Hindlimb muscle (tissue), 1 donor: ENCODE measurements at places on chromosomes 16 and 17. TPM values are rescaled to one million over a fixed set of nuclear protein-coding genes. Genes with fewer than 3 reads are reported as not detected.

- DNase-seq = no peak
Measured at GRCh38 chr16:81907681-81908080, 103.6 kb downstream of the SDR42E1 start.

- DNase-seq = no peak
Measured at GRCh38 chr16:49986351-49987124, 38.5 kb upstream of the CNEP1R1 start.

P2RX5 gene
- 31.8 TPM for polyA plus RNA-seq

DNA sequence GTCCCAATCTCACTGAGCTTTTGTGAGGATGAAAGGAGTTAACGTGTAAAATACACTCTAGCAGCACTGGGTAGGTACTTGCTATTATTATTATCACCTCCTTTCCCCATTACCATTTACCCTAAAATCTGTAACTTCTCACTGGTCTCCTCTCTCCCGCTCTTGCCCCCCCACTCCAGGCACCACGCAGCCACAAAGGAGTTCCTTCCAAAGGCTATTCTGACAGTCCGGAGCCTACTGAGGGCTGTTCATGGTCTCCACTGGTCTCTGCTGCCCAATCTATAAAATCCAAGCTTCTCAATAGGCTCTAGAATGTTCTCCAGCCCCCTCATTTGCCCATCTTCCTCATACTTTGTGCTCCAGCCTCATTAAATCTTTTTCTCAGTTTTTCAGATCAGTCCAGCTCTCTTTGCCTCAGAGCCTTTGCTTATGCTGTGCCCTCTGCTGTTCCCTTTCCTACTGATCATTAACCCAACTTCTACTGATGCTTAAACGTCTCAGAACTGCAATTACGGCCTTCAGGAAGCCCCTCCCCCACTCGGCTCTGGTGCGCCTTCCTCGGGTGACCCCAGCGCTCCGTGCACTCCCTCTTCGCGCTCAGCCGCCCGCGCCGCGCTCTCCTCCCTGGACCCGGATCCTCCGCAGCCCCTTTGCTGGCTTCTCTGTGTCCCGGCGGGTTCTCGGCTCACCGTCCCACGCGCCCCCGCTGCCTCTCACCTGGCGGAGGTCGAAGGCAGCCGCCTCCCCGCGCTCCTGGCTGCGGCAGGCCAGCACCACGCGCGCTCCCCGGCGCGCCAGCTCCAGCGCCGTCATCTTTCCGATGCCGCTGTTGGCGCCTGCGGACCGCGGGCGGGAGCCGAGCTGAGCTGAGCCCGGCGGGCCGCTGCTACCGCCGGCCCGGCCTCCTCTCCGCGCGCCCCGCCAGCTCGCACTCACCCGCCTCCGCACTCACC, 737 bp downstream of the DHRS13 start:
- DNase-seq = peak; percentile 67

WNT3 gene
- 2.7 TPM for polyA plus RNA-seq

DNA sequence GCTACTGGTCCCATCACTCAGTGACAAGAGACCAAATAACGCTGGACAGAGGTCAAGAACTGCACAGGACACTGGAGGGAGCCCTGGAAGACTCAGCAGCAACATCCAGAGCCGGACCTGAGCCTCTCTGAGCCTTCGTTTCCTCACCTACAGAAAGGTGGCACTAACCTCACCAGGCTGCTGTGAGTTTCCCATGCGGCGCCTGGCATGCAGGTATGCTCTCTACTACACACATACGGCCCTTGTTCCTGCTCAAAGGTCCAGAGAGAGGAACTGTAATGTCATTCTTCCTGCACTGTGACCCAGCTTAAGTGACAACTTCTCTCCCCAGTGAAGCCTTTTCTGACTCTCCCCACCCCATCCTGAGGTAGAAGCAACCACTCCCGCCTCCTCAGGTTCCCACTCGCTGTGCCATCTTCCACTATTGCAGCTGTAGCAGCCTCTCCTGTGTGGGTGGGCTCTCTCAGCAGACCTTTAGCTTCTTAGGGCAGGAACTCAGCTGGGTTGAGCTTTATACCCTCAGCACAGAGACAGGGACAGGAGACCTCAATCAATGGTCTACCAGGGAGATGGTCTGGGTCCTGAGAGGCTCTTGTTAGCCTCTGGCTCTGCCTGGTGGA, 43.9 kb upstream of the SREBF1 start:
- no peak for DNase-seq

GRCh38 chr17:48215583-48216139, 108.1 kb downstream of the SNX11 start:
- DNase-seq = no peak

DNA sequence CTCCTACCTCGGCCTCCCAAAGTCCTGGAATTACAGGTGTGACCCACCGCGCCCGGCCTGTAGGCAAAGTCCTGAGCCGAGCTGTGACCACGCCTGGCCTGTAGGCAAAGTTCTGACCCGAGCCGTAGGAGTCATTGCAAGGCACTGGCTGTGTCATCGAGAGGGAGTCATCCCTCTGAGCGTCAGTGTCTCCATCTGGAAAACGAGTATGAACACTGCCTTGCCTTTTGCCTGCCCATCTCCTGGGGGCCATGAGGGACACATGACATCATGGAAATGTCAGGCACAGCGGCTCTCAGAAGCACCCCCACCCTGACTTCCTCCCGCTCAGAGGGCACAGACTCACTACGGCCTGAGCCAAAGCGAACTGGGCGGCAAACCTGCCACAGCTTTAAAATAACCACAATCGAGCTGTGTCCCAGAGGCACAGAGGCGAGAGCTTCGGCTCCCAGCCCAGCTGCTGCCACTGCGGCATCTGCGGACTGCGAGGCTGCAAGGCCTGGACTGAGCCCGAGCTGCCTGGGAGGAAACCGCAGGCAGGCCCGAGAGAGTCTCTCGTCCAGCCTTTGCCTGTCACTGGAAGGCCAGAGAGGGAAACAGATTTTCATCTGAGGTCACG, 50.8 kb downstream of the RPH3AL start:
- peak; percentile 59 for DNase-seq

MYL11 gene
- 9,565 TPM for polyA plus RNA-seq

DNA sequence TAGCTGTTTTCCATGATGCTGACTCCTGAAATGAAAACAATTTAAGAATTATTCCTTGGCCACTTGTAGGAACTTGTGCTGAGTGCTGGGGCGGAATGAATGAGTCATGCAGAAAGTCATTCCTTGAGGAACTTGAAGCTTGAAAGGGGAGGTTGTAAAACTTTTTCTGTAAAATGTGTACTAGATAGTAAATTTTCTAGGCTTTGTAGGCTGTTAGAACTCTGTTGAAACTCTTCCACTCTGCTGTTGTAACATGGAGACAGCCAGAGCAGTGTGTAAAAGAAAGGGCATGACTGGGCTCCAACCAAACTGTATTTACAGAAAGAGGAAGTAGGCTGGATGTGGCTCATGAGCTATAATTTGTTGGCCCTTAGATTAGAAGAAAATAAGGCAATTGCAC, 46.1 kb downstream of the ABCA8 start:
- DNase-seq = peak; percentile 81

DNA sequence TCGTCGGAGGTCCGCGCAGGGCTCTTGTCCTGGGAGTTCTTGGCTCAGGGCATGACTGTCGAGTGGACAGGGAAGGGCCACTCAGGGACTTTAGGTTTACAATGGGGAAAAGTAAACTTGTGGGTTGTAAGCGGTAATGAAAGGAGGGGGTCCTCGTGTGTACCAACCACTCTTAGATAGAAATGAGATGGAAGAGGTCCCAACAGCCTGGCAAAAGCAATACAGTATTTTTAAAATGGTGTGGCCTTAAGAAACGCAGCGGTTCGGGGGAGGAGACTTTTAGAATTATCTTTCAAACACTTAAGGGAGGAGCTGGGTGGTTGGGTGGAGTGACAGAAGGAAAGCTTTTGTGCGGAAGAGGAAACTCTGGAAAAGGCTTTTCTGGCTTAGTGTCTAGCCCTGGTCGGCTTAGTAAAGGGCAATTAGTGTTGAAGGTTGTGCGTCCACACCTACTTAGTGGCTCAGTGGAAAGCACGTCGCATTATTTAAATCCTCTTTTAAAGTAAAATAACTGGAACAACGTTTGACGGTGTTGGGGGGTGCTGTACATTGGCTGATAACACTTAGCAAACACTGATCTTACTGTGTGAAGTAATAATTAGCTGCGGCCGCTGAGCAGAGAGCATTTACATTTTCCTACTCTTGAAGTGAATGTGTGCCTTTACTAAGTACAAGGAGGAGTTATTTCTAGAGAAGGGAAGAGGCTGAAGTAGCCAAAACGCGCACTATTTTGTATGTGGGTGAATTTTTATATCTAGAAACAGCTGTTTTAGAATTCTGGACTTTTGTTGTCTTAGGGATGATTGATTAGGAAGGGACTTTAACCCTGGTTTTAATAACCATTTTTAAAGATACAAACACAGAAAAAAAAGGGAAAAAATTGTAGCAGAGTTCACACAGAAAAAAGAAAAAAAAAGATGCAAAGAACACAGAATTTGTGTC, 1.0 kb downstream of the WSB1 start:
- peak; percentile 90 for DNase-seq

TBC1D3 gene
- 0.34 TPM for polyA plus RNA-seq

DNA sequence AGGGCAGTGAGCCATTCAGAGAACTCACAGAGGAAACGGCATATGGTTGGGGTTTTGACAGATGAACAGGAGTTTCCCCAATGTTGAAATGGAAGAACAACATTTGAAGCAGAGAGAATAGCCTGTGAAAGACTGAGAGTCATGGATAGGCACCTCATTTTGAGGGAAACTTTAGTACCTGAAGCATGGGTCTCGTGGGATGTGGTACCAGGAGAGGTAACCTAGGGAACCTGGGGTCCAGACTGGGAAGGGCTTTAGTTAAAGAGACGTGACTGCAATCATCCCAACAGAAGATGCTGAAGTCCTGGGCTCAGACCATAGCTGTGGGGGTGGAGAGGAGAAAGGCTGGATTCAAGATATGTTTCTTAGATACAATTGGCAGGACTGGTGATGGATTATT, 137.8 kb upstream of the CCL2 start:
- DNase-seq = no peak

NDRG4 gene
- 13.4 TPM for polyA plus RNA-seq

- DNase-seq = no peak
Measured at GRCh38 chr16:20504418-20504817, 53.1 kb downstream of the ACSM2A start.

- DNase-seq = peak; percentile 76
Measured at GRCh38 chr17:67374329-67375053, 2.6 kb upstream of the PITPNC1 start.

GRCh38 chr17:33667052-33667509, 374.0 kb upstream of the ASIC2 start:
- DNase-seq = no peak

DNA sequence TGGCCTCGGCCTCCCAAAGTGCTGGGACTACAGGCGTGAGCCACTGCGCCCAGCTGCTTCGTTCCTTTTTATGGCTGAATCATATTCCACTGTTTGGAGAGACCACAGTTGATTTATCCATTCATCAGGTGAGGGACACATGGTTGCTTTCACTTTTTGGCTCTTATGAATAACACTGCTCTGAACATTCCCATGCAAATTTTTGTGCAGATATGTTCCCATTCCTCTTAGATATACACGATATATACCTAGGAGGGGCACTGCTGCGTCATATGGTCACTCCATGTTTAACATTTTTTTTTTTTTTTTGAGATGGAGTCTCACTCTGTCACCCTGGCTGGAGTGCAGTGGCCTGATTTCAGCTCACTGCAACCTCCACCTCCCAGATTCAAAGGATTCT, 13.9 kb upstream of the GLIS2 start:
- no peak for DNase-seq

DNA sequence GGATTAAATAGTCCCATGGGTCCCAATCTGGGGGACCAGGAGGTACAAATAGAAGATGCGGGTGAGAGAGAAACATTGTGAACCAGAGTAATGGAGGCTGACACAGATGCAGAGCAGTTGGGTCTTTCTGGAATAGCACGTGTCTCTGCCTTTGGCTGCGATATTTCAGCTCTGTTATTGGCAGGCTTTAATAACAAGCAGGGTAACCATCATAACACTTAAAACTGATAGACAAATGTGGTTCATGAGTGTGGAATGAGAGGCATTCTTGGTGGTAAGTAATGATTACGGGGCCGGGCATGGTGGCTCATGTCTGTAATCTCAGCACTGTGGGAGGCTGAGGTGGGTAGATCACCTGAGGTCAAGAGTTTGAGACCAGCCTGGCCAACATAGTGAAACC, 110.3 kb downstream of the SNX29 start:
- no peak for DNase-seq

GRCh38 chr17:343211-343610, 9.4 kb downstream of the RPH3AL start:
- DNase-seq = no peak

- peak; percentile 68 for DNase-seq
Measured at GRCh38 chr16:17691106-17691898, 220.5 kb upstream of the XYLT1 start.

MT1M gene
- 1.9 TPM for polyA plus RNA-seq

DNA sequence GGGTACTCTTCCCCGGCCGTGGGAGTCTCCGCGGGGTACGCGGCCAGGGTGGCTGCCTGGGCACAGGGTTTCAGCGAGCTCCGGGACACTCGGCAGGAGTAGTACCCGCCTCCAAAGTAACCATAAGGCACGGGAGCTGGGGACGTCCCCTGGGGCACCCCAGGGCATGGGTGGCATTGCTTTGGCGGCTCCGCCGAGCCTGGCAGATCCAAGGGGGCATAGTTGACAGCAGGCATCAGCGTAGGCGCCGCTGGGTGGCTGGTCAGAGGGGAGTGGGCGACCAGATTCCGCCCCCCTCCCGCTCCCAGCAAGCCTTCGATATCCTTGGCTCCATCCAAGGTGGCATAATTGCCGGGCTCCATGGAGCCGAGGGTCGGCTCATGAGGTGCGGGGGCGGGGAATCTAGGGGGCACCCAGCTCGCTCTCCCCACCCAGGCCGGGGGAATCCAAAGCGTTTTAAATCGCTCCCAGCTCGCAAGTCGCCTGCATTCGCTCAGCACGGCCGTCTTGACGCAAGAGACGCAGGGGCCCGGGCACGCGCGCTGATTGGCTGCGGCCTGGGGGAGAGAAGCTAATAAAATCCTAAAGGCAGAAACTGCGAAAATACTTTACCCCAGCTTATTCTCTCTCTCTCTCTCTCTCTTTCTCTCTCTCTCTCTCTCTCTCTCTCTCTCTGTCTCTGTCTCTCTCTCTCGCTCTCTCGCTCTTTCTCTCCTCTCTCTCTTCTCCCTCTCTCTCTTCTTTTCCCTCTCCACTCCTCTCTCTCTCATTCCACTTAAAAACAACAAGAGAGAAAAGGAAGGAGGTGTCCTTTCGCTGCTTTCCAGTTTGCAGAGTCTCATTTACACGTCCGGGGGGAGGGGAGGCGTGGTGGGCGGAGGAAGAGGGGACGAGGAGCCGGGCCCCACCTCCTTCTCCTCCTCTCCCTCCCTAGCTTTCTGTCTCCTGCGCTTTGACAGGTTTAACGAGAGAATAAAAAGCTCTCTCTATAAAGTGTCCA, at the start of gene HOXB13:
TSS of gene HOXB13 (minus strand) at position 519 of the 1,000 bp plus-strand sequence. CDS start at position 362, 157 bp downstream.
- no peak for DNase-seq

CEP295NL gene
- polyA plus RNA-seq = 0.79 TPM

GRCh38 chr16:1076801-1077576, 4.4 kb downstream of the SSTR5 start:
- no peak for DNase-seq
